ENCODE measurements at places on chromosomes 3 and 15.

- no peak for DNase-seq
These were observed 2.1 kb downstream of the USP50 start for GRCh38 chr15:50544368-50544767.

DNA sequence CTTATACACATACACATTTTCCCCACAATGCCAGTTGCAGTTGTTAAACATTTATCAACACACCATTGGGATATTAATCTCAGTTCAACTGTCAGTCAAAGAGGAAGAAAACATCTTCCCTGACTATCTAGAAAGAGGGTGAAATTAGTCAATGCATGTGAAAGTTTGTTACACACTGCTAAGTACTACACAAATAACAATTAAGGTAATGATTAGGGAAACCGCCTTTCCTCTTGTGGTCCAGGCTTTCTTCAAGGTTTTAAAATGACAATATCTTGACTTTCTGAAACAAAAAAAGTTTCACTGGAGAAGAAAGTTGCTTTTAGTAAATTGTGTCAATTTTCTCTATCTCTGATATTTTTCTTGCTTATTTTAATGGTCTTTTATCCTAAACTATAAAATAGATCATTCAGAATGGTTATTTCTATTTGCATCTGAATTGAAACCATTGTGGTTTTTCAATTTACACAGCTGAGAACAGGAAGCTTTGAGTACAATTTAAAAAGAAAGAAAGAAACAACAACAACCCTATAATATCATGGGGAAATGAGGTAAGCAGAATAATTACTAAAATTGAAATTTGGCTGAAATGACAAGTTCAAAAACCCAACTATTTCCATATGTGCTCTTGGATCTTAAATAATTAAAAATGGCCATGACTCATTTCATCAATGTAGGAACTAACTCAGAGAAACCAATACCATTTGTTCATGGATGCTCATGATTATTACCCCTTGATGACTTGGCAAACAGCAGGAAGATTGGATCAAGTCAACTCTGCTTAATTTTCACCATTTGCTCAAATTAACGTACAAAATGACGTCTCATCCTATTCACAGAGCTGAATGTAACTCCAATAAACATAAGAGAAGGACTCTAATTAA is 31.7 kb downstream of the GPR149 start:
- no peak for DNase-seq

- no peak for DNase-seq
These were observed 1.2 kb downstream of the NR2C2 start for GRCh38 chr3:14948609-14949038.

- peak; percentile 91 for DNase-seq
These were observed 74.8 kb upstream of the NTRK3 start for GRCh38 chr15:88331291-88331690.

DNA sequence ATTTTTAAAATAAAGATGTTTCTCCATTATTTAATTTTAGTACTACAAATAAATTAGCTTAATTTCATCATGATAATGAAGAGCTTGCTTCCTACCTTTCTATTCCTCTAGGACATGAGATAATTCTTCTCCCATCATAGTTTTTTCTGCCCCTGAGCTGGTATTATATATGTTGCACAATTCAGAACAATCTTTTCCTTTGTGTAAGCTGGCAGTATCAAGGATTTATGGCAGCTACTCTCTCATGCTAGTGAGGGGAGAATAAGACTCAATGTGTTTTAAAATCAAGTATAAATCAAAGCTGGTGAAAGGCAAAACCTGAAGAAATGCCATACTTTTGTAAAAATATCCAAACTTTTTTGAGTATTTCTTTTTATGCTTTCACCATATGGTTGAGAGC is 1405.3 kb downstream of the SI start:
- DNase-seq, result no peak

DNA sequence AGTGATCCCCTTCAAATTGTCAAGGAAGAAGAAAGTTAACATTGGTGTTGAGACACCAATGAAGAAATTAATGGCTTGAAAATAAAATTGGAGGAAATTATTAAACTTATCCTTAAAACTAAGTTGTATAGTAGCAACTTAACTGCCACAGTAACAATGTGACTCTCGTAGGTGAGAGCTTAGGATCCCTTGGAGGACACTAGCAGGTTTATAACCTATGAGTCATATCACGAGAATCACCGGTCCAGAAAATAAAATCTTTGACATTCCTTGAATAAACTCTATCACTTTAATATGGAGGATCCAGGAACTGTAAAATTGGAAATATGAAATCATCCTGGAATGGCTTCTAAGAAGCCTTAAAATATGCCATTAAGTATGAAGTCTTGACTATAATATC is 2.1 kb downstream of the GHSR start:
- no peak for DNase-seq

All from H9 (cell line).